ENCODE measurements at places on chromosomes 5 and 9.

GRCh38 chr9:32589083-32589723 lies 16.2 kb upstream of the NDUFB6 start:
- DNase-seq, result peak; percentile 31

DNA sequence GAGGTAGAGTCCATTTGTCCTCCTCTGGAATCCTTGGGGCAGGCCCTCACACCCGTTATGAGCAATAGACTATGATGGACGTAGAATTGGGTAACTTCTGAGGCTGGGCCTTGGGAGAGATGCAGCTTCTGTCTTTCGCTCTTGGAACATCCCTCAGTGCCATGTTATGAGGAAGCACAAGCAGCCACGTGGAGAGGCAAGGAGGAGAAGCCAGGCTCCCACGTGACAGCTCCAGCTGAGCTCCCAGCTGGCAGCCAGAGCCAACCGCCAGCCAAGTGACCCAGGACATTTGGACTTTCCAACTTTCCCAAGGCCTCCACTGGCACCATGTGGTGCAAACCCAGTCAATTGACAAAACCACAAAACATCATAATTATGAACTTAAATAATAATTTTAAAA lies 43.0 kb upstream of the BOD1 start:
- DNase-seq, result no peak

- no peak for DNase-seq
Measured at GRCh38 chr5:1007681-1008450, 736 bp upstream of the NKD2 start.

GRCh38 chr5:80509362-80509761 lies 21.5 kb downstream of the FAM151B start:
- DNase-seq, result no peak

- DNase-seq, result no peak
Measured at GRCh38 chr5:54285686-54286085, 24.7 kb downstream of the ARL15 start.

DNA sequence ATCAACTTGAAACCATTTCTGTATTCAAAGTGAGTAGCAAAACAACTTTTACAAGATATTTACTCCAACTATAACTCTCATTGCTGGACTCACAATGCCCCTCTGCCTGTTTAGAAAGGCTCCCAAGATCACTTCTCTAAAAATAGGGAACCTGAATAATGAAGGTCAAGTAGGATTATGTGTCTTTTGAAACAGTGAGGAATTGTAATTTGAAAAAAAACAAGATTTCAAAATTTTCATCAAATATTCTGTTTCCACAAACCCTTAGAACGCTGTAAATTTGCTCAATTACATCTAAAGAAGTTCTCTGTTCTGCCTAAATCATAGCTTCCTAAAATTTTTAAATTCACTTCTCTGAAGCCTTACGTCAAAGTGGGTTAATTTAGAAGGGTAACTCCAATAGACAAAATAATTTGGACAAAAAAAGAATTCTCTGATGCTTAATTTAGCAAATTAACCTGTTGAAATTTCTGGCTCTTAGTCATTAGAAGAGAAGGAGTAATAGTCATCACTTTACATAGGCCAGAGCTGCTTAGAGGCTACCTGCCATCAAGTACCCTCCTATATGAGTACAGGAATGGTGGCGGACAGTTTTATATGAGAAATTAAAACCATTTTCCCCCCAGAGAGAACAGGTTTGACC lies 4.0 kb downstream of the ELL2 start:
- no peak for DNase-seq

GRCh38 chr9:112853882-112854585 lies 36.6 kb downstream of the SLC46A2 start:
- DNase-seq, result no peak

GRCh38 chr5:178398901-178399700 lies 166.5 kb upstream of the PHYKPL start:
- no peak for DNase-seq

- DNase-seq, result no peak
Measured at GRCh38 chr9:98158071-98158831, 34.2 kb downstream of the CORO2A start.

DNA sequence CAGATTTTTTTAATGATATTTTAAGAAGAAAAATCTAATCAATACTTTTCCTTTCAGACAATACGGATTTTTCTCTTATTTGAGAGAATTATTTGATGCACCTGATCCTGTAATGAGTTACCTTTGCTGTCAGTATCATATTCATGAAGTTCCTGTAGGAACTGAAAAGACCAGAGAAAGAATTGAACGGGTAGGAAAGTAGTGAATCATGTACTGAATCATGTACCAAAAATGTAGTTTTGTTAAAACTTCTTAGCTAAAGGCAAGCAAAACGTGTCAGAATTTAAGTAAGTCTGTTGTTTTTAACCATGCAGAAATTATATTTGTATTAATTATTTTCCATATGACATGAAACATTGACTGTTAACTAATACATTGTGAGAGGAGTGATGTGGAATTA lies 56.6 kb downstream of the SMC5 start:
- no peak for DNase-seq

DNA sequence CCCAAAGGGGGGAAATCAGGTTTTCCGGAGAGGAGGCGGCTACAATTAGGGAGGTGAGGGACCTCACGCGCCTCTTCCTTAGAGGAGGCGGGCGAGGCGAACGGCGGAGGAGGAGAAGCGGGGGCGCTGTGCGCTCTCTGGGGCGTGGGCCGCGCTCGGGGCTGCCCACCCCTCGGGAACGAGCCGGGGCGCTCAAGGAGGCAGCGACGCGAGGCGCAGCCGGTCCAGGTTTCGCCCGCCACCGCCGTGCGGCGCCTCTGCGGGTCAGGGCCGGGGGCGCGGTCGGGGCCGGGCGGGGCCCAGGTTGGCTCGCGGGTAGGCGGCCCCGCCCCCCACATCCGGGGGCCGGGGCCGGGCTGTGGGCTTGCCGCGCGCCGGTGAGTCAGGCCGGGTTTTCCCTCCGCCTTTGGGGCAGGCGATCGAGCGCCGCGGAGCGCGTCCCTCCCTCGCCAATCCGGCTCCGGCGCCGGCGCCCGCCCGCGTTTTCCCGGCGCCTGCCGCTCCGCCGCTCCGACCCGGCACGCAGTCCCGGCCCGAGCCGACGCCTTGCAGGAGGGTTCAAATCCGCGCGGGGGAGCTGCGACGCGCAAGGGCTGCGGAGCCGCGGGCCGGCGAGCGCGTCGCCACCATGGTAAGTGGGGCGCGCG lies at the start of gene N4BP3:
N4BP3 (plus strand) TSS at position 392 of the 647 bp plus-strand sequence. CDS start 6,052 bp downstream, outside the sequence.
- DNase-seq, result peak; percentile 85

GRCh38 chr9:16824545-16825330 lies 45.7 kb downstream of the BNC2 start:
- no peak for DNase-seq

DNA sequence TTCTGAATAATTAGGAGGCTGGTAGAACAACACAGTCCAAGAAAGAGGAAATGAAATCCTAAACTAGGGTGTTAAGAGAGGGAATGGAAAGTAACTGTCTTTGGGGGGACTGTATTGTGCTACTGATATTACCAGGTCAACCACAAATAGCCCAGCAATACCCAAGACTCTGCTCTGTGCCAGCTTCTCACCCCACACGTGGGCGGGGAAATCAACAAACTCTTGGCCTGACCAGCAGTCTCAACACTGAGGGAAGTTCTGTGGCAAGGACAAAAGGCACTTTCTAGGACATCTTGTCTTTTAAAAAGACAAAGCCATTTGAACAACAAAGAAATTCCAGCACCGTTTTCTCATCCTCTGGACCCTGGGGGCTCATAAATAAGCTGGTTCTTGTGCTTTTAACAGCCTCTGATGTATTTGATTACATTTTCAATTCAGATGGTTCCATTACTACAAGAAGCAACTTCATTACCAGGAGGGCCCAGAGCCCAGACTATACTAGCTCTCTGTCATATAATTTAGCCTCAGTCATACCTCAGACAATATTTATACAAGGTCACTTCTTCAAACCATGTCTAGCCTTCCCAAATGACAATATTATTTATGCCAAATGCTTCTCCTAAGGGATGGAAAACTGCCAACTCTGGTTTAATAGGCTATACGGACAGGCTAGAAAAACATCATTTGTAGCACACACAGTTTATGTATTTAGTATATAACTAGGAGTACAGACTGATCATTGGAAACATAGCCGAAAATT lies 297.8 kb downstream of the CWC27 start:
- DNase-seq, result no peak

DNA sequence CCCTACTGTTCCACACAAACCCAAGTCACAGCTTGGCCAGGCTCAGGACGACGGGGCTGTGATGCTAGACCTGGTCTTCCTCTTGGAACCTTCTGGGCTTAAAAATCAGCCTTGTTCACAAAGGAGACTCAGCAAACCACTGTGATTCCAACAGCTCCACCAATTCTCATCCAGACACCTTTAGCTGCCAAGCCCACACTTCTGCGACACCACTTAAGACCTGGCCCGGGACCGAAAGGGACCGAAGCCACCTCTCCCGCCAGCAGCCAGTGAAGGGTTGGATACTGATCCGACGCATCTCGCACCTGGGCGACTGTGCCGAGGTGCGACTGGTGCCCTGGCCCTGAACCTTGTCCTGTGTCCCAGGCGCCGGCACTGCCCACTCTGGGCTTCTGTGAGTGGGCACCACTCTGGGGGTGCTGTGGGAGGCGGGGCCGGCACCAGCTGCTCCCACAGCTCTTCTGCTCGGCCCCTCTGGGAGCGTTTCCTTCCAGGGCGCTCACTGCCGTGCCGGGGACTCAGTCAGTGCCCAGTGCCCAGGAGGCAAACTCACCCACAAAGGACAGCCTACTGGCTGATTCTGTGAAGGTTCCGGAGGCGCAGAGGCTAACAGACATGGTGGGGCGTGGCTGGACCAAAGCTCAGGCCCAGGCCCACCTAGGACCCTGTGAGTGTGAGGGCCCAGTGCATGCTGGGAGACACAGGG lies 50.9 kb downstream of the EXD3 start:
- no peak for DNase-seq

DNA sequence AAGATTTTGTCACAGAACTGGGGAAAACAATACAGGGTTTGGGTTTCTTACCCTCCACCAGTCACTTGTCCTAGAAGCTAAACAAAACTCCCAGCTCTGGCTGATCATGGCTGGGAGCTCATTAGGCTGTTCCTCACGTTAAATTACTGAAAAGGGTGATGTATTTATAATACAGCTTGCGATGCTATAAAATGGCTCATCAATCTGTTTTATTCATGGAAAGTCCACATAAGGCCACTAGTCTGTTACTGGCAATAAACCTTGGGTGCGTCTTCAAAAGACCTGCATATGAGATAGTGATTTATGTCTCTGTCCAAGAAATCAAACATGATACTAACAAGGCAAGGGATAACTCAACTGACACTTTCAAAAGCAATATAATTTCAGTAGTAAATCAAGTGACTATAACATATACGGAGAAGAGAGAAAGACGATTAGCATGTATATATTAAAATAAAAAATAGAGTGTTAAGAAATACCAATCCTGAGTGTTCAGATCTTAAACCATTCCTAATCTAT lies 219.0 kb downstream of the BNC2 start:
- DNase-seq, result no peak

DNA sequence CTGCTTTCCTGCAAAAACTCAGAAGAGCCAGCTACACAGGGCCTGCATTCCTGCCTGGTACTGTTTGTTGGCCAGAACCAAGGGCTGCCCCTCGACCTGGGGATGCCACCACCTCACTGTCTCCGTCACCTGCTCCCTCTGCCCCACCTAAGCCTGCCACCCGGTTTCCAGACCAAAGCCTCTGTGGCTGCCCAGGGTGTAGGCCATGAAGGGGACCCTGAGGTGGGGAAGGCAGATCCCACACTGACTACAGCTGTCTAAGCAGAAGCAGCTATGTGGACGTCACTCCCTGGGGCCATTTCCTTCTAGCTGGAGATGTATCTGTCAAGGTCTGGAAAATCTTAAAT lies 35.8 kb downstream of the RASGEF1C start:
- no peak for DNase-seq

- DNase-seq, result no peak
Measured at GRCh38 chr9:83429229-83429628, 109.0 kb downstream of the FRMD3 start.

GRCh38 chr9:101796044-101796443 lies 57.6 kb upstream of the GRIN3A start:
- DNase-seq, result no peak

DNA sequence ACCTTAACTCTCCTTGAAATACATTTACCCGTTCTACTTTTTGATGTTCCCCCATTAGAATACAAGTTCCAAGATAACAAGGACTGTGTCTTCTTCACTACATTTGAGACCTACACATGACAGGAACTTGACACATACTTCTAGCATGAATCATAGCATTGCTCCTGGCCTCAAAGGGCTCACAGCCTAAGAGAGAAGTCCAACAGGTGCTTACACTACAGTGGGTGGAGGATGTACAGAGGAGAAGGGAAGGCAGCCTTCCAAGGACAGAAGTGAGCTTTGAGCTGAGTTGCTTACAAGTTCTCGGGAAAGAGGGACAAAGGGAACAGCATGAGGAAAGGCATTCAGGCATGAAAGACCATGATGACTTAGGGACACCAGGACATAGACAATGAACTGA lies 56.9 kb upstream of the MSX2 start:
- no peak for DNase-seq

DNA sequence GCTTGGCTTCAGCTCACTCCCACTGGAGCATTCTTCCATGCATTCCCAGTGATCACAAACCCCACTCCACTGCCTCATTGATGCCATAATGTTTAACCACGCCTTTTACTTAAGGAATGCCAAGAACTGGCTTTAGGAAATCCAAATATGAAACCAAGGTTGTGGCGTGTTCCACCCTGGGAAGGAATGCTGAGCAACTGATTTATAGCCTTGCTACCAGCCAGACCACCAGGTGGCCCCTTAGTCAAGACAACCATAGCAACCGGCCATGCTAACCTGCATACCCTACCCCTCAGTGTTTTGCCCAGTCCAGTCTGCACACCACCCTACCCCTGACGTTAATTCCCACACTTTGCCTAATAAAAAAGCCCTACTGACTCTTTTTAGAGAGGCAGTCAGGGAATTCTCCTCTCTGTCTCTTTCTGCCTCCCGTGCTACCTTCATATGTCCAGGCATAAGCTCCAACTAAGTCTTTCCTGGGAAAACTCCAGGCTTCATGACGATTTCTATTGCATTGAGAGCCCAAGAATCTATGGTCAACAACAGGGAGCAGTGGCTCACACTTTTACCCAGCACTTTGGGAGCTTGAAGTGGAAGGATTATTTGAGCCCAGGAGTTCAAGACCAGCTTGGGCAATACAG lies 27.0 kb upstream of the PRRC2B start:
- DNase-seq, result peak; percentile 17

- DNase-seq, result no peak
Measured at GRCh38 chr9:77453825-77454647, 194.1 kb downstream of the GNA14 start.

DNA sequence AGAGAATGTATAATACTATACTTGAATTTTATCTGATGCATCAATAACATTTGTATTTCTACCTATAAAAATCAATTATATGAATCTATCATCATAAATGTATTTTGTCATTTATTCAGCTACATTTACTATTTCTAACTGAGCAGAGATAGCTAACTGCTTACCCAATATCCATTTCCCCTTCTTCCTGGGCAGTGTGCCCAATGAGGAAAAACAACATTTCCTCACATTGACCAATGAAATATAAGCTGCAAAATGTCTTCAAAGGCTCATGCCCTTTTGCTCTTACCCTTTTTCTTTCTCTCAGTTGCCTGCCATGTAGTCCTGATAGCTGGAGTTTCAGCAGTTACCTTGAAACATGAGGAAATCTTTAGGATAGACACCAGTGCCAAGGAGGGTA lies 385.8 kb upstream of the PCSK5 start:
- no peak for DNase-seq

- no peak for DNase-seq
Measured at GRCh38 chr9:109414125-109414785, 83.9 kb downstream of the PTPN3 start.

Measured in CD4-positive, alpha-beta T cell treated with Interleukin-17A for 1 hour (primary cell).